Stimulated activated CD8-positive, alpha-beta memory T cell treated with anti-CD3 and anti-CD28 coated beads, Interleukin-4, amount 100 ng/mL, for 48 hours (primary cell): ENCODE measurements at places on chromosomes 6 and 20.
A peak's percentile ranks its signal among the peaks of the same experiment; 100 is the strongest.

- DNase-seq = peak; percentile 89
Observed at GRCh38 chr6:31736021-31736767, at the start of gene CLIC1. Gene CLIC1 (minus strand): TSS chr6:31736530. CDS start chr6:31736300, 230 bp downstream.

GRCh38 chr20:20665606-20666332 lies 46.7 kb downstream of the RALGAPA2 start:
- no peak for DNase-seq

DNA sequence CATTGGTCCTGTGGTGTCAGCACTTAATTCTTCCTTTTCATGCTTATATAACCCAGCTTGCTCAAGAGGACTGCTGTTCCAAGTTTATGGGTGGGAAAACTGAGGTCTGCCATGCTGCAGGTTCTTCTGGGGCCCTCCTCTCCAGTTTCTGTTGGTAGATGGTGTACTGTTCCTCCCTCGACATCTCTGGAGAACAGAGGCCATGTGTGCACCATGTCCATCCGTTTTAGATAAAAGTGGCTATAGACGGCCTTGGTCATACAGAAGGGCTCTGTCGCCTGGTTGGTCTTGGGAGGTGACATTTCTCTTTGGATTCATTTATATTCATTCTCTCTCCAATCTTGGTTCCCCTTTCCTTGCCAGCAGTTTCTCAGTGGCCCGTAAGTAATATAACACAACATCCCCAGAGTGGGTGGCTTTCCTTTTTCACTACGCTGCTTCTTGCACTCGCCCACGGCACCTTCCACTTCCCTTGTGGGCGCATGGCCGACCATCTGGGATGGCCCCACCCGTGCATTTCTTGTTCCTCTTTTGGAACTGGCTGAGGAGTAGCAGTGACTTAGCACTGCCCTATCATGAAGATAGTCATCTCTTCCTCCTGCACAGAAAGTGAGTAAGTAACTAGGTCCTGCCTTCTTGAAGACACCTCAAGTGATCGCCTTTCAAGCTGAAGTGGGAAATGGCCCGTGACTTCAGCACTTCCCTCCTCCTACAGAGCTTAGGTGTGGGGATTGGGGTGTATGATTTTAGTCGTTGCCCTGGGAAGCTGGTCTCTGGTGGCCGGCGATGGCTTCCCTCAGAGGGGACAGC lies 94.2 kb downstream of the RREB1 start:
- DNase-seq = peak; percentile 33

DNA sequence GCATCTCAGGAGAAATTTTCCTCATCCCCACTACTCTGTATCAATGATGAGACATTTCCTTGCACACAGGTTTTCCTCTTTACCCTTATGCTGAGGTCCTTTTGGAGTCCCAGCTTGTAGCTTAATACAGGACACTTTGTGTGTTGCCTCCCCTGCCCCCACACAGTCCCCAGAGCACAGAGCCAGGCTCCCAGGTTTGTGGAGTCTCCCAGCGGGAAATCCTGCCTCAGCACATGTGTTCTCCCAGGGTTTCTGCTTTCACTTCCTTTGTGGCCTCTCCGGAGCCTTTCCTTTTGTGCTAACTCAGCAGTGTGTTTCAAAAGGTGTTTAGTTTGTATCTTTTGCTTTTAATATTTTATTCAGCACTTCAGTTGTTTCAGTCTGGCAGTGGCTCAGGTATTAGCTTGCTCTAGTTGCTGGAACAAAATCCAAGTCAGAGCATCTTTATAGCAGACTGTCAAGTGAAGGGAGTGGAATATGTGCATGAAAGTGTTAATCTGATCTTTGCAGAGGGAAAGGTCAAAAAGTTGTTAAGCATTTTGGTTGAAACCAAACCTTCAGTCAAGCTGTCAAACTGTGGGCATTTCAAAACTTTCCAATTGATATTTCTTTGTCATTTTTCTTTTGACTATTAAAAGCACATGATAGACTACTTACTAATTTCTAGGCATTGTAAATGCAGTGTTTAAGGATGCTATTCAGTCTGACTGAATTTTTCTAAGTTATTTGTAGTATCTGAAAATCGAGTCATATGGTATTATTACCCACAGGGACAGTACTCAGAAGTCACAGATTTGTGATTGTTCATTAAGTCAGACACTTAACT lies 8.6 kb downstream of the SNX9 start:
- no peak for DNase-seq

- no peak for DNase-seq
Observed at GRCh38 chr6:64258752-64259151, 623.1 kb downstream of the PHF3 start.

- no peak for DNase-seq
Observed at GRCh38 chr20:13927171-13927570, 63.2 kb downstream of the SEL1L2 start.

- no peak for DNase-seq
Observed at GRCh38 chr20:8428988-8429387, 296.9 kb downstream of the PLCB1 start.

GRCh38 chr6:16089232-16090062 lies 39.4 kb upstream of the MYLIP start:
- no peak for DNase-seq

DNA sequence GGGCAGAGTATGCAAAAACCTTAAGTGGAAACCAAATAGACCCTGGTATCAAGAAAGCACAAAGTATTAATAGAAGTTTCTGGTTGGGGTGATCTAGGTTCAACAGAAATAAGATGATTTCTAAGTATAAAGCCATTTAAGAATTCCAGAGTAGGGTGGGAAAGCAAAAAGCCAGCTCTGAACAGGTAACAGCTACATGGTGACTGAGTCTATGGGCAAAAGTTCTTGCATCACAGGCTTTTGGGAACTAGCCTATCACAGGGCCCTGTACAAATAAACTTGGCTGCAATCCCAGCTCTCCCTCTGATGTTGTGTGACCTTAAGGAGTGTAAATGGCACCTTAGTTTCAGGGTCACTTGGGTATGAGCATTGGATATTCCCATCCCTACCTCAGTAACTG lies 5.5 kb downstream of the TCF19 start:
- no peak for DNase-seq

GRCh38 chr6:118875672-118876071 lies 18.3 kb upstream of the ASF1A start:
- DNase-seq = no peak

DNA sequence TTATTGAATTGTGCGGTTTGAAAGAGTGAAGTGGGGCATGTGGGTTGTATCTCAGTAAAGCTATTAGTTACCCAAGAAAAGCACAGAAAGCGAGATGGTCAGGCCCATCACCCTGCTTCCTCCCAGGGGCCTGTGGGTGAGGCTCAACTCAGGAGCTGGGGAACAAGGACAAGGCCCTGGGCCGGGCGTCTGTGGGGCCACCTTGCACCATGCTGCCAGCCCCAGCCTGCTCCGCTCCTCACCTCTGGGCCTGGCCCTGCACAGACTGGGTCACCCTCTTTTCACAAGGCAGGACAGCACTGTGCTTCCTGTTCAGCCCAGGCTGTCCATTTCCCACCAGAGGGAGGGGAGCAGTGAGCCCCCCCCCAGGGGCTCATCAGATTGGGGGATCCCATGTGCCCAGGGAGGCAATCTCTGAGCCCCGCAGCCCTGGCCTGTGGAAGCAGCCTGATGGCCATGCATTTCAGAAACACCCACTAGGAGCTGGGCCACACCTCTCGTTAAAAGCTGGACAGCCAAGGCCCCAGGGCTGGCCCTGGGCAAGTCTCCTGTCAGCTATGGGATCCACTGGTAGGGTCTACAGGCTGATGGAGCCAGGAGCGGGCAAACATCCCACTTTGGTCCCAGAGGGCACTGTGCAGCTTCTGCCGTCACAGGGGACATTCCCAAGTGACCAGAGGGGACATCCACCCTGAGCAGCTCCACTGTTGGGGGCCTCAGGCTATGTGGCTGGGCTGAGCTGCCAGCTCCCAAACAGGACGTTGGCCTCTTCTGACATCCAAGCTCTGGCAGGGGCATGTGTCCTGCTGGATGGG lies 55.9 kb downstream of the YTHDF1 start:
- DNase-seq = no peak

- no peak for DNase-seq
Observed at GRCh38 chr6:72464791-72465691, 156.8 kb upstream of the KCNQ5 start.

- no peak for DNase-seq
Observed at GRCh38 chr6:156525541-156525940, 251.6 kb upstream of the ARID1B start.

DNA sequence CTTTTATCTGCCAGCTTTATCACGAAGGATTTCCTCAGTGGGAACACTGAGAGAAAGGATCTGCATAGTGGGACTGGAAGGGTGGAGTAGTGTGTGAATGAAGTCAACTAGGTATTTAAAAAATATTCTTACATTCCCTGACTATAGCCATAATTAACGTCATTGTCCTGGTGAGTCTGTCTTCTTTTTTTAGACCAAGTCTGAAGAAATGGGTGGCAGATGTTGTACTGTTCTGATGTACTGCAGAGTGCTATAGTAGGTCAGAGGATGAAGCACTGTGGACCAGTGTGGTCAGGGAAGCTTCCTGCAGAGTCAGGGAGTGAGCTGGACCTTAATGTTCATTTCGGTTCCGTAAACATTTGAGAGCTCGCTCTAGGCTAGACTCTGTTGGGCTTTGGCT lies 11.9 kb downstream of the TULP4 start:
- DNase-seq = no peak

DNA sequence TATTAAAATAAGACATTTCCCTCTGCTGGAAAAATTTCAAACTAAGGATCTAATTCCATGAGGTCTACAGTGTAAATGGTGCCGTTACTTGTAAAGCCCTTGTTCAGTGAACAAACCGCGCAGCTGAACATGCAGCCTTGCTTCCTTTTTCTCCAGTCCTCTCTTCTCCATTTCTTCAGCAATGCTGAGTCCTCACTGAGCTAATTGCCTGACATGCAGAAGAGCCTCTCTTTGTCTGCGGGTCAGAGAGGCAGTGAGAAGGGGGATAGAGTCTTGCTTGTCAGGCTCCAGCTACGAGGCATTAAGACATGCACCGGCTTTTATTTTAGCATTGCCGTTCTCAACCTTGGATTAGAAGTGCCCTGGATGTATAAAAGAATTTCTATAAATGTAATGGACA lies 25.7 kb downstream of the ZDHHC14 start:
- DNase-seq = no peak

GRCh38 chr6:50707652-50708300 lies 5.5 kb upstream of the TFAP2D start:
- no peak for DNase-seq

DNA sequence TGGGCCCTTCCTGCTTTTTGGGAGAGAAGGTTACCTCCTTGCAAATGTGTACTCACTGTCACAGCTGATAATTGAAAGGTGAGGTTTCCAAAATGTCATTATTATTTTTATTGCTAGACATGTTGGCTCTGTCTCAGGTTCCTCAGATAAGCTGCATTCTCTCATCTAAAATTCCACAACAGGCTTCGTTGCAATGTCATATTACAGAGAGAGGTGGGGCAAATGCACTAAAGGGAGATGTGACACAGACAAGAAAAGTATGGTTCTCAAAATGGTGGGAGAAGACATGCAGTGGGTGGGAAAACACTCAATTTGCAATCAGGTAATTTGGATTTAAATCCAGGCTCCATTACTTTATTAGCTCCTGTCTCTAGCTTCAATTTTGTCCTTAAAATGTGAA lies 256.4 kb upstream of the POU3F2 start:
- DNase-seq = no peak

GRCh38 chr20:6714279-6714711 lies 53.2 kb upstream of the BMP2 start:
- no peak for DNase-seq

DNA sequence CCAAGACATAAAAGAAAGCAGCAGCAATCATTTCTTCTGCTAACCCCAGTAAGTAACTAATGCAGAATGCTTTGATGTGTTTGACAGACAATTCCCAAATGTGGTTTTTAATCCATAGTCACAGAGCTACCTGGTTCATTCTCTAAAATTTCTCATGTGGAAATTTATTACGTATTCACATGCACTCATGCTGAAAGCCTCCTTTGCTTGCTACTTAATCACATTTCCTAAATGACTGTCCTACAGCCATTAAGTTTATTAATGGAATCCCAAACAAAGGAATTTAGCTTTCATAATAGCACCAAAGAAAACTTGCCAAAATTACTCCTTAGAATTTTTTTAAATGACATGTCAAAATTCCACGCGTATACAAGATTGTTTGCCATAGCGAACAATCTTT lies 68.6 kb upstream of the MCHR2 start:
- DNase-seq = no peak

- no peak for DNase-seq
Observed at GRCh38 chr6:44497807-44498206, 110.3 kb downstream of the CDC5L start.

DNA sequence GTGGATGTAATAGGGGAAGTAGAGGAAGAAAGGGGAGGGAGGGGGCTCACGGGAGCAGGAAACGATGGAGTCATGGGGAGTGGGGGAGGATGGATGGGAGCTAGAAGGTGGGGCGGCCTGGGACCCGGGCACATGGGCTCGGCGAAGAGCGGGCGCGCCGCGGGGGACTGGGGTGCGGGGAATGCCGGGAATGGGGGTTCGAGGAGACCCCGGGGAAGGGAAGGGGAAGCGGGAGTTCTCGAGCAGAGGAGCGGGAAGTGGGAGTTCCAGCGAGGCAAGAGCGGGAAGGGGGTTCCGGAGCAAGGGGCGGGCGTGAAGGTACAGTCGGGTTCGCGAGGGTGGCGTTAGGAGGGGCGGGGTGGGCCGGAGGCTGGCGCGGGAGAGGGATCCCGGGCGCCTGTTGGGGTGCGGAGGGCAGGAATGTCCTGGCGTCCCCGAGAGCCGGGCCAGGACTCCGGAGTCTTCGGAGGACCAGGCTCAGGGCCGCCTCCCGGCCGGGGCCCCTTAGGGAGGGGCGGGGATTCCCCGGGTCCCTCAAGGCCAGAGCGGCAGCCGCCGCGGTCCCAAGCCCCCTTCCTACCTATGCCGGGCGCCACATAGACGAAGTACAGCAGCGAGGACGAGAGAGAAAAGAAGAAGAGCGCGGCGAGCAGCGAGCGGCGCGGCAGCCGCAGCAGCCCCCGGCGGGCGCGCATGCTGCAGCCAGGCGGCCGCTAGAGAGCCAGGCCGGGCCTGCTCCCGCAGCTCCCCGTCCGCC lies 504 bp downstream of the B4GALT5 start:
- DNase-seq = peak; percentile 55

- DNase-seq = no peak
Observed at GRCh38 chr20:44884907-44885391, 556 bp upstream of the YWHAB start.

DNA sequence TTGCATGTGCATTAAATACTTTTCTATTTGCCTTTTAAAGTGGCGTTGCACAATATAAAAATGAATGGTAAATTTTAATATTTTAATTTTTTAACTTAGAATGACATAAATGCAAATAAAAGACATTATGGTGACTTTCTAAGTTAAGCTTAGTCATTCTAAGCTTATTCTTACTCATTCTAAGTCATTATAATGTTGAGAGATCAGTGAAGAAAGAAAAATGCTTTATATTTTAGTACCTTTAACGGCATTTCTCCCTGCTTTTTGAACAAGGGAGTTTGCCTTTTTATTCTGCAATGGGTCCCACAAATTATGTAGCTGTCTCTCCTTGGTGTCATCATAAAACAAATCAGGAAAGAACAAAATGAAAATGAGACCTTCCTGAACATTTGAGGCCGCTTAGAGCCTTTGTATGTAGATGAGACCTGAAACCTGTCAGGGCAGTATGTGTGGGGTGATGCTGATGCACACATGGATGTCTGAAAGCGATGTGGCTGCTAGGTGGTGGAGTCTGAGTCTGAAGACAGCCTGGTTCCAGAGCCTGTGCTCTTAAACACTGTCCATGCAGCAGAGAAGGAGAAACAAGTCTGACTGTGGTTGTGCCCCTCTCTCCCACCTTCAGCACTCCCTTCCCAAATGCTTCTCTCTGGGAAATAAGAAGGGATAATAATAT lies 158.0 kb downstream of the PHF3 start:
- no peak for DNase-seq

GRCh38 chr6:126753606-126754005 lies 364.9 kb upstream of the RSPO3 start:
- no peak for DNase-seq

- no peak for DNase-seq
Observed at GRCh38 chr20:44706301-44707017, 8.7 kb upstream of the CCN5 start.
